NCI-H2081 treated with DMSO at 0.1 percent for 48 hours (cell line): ENCODE measurements at places on chromosomes 12 and 14.

GRCh38 chr14:76772300-76773187 lies 11.3 kb downstream of the VASH1 start:
- DNase-seq, result no peak

DNA sequence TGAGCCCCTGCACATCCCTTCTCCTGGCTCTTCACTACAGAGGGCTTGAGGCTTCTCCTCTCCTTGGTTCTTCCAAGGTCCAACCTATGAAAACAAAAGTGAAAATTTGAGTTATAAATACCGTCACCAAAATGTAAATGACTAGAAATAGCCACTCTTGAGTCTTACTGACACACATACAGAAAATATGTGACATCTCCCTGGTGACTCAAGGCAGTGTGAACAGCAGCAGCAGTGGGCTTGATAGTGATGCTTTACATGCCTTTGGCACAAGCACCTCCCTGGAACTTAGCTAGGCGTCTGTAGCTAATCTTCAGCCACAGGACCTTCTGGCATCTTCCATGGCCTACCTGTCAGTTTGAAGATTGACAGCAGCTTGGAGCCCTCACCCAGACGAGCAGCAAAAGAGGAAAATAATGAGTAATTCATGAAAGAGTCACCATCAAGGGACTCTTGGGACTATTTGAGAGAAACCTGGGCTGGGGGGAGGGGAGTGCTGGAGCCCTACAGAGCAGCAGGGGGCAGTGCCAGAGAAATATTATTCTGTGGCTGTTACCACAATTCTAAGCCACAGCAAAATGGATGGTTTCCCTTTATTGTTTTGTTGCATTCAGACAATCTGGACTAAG lies 158.0 kb downstream of the KCNK10 start:
- DNase-seq, result no peak

GRCh38 chr12:53970451-53970850 lies 2.5 kb upstream of the HOXC11 start:
- no peak for DNase-seq

GRCh38 chr12:53782093-53782703 lies 30.4 kb upstream of the CISTR start:
- DNase-seq, result no peak

DNA sequence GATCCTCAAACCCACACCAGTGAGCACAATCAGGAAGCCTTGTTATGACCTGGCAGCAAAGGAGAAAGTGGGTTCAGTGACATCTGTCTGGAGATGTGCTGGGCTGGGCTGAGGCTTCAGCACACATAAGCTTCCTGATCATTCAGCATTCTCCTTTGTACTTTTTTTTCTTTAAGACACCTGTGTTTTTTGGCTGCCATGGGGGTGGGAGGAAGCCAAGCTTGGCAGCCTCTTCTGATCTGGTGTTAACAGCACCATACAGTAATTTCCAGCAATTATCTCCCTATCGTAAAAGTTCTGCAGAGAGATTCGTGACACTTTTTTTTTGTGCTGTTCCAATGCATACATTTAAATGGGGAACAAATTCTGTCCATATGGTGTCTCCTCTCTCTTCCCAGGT lies 38.9 kb upstream of the RASSF3 start:
- no peak for DNase-seq
